NCI-H774 (cell line): ENCODE measurements at places on chromosomes 7 and 10.

- DNase-seq = no peak
Observed at GRCh38 chr7:494906-495305, 24.7 kb downstream of the PDGFA start.

DNA sequence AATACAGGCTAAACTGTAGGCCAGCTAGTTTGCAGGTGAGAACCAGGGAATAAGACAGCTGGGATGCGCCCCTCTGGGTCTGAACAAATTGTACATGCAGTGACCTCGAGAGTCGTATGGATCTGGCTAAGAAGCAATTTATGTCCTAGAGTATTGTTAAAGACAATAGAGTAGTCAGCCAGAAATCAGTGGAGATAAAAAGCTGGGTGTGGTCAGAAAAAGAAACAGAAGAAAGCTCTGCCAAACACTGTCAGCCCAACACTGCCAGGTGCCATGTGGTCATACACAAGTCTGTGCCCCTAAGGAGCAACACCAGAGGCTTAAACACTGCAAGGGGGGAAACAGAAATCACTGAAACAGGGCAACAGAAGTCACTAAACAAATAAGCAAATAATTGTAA, 62.2 kb downstream of the CNOT4 start:
- DNase-seq = no peak

DNA sequence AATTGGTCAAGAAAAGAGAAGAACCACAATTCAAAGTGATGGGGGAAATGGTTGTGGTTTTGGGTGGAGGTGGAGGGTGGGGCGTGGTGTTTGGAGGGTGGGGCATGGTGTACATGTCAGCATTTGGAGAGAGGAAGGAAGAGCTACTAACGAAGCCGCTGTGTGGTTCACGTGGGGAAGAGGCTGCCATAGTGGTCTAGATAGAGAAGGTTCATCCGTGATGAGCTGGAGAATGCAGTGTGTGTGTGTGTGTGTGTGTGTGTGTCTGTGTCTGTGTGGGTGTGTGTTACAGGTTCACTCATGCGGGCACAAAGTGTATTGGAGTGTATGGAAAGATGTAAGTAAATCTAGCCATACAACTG, 6.1 kb upstream of the VCL start:
- DNase-seq = no peak

GRCh38 chr7:80941208-80941758, 22.4 kb upstream of the SEMA3C start:
- no peak for DNase-seq

GRCh38 chr10:96339956-96340904, 18.6 kb downstream of the OPALIN start:
- DNase-seq = peak; percentile 25

- no peak for DNase-seq
Observed at GRCh38 chr10:116716381-116716780, 26.0 kb downstream of the HSPA12A start.

DNA sequence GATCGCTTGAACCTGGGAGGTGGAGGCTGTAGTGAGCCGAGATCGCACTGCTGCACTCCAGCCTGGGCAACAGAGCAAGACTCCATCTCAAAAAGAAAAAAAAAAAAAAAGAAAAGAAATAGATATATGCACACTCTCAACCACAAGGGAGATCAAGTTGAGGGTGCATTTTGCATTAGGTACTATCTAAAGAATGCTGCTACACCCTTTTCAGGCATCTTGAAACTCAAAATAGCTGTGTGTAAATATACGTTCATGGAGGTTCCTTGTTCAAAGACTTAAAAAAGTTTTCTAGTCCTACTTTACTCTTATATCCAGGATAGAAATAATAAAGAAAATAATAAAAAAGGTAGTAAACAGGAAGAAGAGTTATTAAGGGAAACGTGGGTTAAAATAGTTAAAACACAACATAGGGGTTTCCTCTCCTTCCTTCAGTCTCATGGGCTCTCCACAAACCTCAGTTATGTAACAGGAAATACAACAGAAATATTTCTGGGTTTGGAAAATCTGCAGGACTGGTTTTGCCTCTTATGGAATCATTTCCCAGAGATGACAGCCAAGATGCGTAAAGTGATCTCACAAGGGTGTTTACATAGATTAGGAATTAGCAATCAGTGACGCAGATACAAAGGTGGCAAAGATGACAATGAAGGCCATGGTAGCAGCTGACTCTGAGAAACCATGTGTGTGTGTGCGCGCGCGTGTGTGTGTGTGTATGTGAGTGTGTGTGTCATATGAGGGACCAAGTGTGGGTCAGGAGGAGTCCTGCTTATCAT, 15.1 kb downstream of the STEAP4 start:
- no peak for DNase-seq

- DNase-seq = no peak
Observed at GRCh38 chr7:158798741-158799140, 30.6 kb downstream of the ESYT2 start.

DNA sequence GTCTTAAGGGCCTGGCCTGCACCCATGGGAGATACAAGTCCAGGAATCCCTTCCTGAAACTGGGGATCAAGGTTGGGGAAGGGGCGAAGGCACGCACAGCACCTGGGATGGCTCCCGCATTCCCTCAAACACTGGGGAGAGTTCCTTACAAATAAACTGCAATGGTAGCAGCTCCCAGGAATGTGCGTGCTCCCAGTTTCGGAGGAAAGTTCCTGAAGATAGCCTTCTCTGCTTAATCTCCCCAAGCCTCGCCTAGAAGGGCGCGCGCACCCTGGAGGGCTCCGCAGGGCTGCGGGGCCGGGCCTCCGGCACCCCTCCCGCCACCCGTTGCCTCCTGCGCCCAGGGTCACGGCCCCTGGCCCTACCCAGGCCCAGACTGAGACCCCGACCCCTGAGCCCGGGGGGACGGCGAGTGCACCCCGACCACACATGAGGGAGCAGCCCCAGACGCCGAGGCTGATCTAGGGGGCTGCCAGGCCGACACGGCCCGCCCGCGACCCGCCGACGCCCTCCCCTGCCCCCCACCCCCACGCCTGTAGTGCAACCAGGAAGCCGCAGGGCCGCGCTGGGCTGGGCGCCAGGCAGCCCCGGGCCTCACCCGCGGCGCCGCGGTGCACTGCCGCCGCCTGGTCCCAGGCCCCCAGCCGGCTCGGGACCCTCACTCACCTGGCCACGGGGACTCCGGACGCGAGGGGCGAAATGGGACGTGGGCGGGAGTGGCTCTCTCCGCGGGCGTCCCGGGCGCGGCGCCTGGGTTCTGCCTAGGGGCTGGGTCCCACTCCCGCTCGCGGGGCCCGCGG, 460 bp downstream of the ANXA11 start:
- DNase-seq = no peak

DNA sequence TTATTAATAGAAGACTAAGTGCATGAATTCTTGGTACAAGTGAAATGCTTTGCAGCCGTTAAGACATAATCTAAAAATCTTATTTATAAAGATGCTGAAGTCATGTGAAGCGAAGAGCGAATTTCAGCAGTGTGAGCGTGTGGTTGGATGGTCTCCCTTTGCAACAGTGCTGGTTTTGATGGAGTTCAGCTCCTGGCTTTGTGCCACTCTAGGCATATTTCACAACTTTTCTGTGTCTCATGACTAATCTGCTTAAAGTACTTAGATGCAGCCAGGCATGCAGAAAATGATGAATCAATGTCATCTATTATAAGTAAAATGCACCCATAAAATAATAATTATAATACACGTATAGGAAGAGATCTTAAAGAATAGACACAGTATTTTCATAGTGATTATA, 107.2 kb upstream of the TCERG1L start:
- DNase-seq = no peak

DNA sequence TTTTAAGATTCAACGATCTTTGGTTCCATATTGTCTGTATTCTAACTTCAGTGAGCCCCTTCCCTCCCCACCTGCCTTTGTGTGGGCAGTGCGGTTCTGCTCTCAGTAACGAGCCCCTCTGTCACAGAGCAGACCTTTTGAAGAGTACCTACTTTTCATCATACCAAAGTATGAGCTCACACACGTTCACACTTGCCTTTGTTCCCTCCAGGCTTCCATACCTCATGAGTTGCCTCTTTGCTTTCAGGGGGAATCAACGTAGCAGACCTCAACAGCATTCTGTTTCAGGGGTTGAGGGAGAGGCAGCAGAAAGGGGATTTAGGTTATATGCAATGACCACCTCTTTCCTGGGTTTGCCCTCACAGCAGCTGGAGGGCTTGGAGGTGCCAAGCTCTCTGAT, 211.4 kb upstream of the MDFIC start:
- no peak for DNase-seq

- no peak for DNase-seq
Observed at GRCh38 chr7:143345428-143345900, 17.0 kb downstream of the FAM131B start.

GRCh38 chr7:54477083-54477482, 65.1 kb upstream of the VSTM2A start:
- DNase-seq = no peak

DNA sequence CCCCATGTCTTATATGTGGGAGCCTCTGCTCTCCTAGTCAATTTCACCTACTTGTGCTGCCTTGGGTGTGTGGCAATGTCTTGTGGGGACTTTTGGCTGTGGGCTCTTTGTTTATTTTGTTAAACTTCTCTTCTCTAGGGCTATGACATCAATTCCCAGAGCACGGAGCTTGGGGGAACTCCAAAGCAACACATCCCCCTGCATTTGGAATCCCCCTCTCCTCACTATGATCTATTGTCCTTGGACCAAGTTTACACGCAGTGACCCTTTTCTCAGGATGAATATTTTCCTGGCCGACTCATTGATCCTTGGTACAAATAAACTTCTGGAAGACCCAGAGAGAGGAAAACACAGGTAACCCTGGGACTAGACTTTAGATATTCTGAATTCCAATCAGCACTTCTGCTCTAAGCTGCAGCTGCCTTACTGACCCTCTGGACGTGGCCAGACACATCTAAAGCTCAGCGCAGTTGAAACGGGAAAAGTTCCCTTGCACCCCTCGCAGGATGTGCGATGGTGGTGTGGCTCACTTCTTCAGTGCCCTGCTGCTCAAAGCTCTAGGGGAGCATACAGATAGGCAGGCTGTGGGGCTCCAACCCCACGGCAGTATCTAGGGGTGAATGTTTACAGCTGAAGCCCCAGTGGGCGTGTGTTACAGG, 110.8 kb downstream of the TMEM178B start:
- DNase-seq = no peak

DNA sequence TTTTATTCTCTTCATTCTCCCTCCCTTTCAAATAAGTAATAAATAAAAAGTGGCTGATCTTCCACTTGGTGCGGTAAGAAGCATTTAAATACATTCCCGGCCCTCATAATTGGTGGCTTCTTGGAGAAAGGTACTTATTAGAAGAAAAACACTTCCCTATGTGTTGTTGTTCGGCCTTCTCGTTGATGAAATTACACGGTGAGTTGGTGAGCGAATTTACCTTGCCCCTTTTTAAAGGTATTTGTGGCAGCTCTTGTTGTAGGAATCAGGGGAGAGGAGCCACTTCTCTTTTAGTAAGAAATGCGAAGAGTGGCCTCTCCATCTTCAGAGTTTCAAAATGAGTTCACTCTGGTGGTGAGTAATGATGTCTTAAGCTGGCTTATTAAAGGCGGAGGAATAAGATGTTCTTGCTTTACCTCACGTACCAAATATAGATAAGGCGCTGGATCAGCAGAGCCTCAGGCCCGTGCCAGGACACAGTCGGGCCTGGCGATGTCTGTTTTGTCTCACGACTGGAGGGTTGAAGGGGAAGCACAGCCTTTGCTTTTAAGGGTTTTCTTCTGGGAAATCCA, 135.9 kb downstream of the CUX1 start:
- no peak for DNase-seq

DNA sequence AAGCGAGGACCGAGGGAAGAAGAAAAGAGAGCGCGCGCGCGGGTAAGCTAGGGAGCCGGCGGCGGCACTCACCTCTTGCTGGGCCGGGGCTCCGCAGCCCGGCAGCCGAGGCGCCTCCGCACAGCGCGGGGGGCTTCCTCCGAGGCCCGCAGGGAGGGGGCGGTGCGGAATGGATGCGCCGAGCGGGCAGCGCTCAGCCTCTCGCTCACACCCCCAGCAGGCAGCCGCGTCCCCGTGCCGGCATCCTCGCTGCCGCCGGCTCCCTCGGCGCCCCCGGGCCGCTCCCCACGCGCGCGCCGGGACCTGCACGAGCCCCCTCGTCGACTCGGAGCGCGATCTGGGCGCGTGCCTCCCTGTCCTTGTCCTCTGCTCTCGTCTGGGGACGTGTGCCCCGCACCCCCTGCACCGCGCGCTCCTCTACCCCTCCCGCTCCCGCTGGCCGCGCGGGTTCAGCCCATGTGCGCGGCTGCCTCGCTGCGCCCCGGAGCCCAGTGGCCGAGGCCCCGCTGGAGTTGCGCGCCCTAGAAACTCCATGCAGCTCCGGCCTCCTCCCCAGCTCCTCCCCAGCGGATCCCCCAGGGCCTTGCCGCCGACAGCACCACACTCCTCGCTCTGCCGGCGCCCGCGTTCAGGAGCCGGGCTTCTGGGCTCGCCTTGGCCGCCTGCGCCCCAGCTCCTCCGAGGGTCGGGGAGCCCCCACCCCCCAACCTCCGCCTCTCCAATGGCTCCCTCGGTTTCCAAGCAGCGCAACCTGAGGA, 75.3 kb downstream of the CALN1 start:
- no peak for DNase-seq

DNA sequence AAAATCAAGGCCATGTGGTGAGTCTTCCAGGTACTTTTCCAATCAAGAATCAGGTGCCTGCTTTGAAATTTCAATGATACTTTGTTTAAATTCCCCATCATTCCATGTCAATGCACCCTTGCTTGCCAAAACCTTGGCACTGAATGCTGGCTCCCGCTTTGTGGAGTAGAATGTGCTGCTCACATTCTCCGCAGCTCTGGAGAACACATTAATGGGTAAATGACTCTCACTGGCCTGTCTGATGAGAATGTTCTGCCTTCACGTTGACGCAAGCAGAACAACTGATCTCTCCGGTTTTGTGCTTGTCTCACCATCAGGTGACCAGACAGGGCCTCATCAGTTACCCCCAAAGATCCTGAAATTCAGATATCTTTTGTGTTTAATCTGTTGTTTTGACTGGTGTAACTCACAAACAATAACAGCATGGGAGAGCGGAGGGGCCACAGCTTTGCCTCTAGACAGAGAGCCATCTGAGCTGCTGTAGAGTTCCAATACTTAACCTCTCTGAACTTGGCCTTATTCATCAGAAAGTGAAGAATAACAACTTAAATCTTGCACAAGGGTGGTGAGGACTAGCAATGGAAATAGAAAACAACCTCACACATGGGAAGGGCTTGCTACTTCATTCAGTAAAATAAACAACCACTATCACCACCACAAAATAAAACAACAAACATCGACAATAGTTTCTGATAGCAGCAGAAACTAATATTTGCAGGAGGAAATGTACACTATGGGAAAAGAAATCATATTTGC, 276.9 kb upstream of the IGFBP3 start:
- DNase-seq = no peak

DNA sequence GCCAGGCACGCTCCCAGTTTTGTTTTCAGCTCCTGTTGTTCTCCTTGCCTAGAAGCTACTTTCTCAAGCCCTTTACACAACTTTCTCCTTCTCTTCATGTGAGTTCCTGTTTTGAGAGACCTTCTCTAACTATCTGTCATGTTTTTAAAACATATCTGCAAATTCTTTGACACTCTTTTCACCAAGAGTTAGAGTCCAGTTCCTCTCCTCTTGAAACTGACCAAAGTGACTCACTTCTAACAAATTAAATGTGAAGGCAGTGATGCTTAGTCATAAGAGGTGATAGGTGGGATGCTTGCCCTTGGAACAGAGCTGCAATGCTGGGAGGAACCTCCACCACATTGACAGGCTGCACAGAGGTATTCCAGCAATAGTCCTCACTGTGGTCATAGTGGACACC, 25.3 kb downstream of the ZSCAN25 start:
- no peak for DNase-seq
